ENCODE measurements at places on chromosomes 3 and 15.

DNA sequence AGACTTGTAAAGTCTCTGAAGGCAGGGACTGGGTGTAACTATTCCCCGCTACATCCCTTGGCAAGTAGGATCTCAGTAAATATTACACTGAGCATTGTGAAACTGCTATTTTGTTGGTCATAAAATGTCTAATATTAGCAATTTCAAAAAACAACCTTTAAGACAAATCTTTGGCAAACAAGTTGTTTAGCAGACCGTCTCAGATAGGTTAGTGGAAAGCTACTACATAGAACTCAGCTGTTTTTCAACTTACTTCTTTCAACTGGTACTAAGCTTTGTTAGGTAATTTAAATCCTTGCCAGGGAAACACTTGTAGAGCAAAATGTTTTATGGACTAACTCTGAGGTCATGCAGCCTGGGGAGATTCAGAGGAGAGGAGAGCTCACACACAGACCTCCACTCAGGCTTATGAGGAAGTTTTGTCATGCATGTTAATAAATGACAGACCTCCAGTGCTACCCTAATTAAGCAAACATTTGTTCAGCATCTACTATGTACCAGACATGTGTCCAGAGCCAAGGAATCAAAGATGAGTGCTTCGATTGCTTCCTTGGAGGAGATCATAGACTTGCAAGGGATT, 61.6 kb upstream of the STAC start:
- peak; percentile 89 for DNase-seq

GRCh38 chr3:53803816-53804695, 42.2 kb downstream of the CHDH start:
- peak; percentile 57 for DNase-seq

DNA sequence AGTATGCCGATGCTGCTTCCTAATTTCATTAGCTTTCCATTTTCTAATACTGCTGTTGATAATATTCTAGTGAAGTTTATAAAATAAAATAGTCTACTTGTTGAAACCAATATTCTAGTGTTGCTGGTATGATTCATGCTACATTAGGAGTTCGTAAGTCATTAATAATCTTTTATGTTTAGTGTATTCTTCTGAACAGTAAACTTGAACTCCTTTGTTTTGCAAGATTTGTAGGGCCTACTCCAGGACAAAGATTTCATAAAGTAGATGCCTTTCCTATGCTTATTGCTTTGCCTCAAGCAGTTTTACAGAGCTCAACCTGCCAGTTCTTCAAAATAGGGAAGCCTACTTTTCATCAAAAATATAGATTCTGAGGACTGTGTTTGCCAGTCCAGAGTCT, 111.5 kb downstream of the RSRC1 start:
- DNase-seq: peak; percentile 27

DNA sequence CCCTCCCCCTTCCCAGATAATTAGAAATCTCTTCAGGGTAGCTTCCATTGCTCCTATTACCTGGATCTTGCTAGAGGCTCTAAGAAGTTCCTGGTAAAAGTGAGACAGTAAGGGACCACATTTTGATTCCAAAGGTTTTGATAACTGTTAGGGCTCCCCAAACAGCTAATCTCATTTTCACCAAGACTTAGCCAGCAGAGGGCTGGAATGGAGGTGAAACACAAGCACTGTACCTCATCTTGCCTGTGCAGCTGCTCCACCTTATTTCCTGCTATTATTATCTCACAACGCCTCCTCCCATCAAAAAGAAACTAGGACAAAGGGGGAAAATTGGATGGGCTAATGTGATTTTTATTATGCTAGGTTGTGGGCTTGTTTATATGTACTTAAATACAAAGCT, 7.3 kb downstream of the SETD5 start:
- no peak for DNase-seq

- DNase-seq: no peak
Observed at GRCh38 chr15:41394924-41395323, 7.4 kb downstream of the NDUFAF1 start.

DNA sequence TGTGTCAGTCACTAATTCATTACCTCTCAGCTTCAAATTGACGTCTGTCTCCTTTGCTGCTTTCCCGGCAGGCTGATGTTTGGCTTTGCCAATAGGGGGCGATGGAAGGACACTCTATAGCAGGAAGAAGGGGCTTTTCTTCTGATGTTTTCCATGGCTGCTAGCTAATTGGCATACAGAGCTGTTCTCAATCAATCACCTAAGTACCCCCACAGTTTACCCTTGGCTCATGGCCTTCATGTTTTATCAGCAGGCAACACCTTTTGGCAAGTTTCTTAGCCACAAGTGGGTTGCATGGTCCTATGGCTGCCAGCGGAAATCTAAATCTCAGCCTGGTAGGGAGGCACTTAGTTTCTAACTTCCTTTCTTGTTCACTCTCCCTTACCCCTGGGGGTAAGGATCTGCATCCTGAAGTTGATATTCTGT, 45.0 kb downstream of the ESYT3 start:
- DNase-seq: peak; percentile 43

DNA sequence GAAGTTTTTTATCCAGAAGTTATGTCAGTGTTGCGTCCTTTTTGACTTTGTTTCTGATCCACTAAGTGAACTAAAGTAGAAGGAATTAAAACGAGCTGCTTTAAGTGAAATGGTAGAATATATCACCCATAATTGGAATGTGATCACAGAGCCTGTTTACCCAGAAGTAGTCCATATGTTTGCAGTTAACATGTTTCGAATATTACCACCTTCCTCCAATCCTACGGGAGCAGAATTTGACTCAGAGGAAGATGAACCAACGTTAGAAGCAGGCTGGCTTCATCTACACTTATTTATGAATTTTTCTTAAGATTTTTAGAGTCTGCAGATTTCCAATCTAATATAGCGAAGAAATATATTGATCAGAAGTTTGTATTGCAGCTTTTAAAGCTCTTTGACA, 57.6 kb downstream of the DNAH1 start:
- no peak for DNase-seq

DNA sequence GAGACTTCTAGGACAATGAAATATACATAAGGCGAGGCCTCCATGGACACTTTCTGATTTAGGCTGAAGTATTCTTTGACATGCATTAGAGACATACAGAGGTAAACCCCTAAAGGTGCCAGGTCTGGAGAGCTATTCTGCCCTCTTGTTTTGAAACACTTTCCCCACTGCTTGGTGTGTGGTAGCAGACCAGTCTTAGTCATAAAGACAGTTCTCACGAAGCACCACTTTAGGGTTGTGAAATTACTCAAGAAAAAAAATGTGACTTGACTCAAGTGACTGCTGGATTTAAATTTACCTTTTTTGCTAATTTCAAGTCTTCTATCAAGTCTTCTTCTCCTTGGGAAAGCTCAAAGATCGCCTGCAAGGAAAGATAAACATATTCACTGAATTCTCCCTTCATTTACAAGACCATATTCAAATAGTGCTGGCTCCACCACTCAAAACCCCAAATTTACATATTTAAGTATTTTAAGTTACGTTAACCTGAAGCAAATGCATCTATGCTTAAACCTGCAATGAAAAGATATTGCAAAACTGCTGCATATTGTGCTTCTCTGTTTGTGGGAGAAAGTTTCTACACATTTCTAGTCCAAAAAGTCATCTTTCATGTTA, 48.4 kb downstream of the ARHGEF3 start:
- DNase-seq: peak; percentile 79

DNA sequence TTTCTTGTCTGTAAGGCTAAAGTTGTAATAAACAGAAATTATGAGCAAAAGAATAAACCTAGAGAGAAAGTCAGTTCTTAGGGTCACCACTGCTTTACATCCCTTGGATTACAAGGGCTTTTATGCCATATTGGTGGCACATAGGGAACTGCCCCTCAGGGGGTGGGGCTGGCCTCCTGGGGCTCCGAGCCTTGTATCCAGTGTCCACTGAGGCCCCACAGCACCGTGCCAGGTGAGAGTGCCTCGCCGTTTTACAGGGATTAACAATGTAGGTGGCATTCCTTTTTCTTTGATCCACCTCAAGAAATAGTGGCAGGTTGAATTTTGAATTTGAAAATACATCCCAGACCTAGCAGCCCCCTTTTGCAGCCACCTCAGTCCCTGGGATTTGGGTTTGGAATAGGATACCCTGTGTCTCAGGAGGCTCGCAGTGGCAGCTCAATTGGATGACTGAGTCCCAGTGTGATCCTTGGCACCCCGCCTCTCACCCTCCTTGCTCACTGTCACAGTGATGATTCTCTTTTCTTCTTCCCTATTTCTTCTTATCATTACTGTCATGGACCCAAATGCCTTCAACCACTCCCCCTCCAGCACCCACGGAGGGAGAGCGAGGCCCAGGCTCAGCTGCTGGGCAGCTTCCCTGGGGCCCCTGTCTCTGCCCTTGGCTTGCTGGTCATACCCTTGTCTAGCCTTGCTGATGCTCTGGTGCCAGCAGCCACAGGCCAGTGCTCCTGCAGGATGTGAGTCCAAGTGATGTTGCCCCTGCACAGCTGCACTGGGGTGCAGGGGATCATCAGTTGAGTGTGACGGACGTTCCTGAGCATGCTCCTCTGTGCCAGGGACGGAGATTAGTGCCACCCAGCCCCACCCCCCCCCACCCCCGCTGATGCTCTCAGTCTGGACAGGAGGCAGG, 137.9 kb downstream of the DNAJB8 start:
- DNase-seq: no peak

- no peak for DNase-seq
Observed at GRCh38 chr3:32423534-32423933, 31.9 kb downstream of the CMTM7 start.

GRCh38 chr15:68553314-68553993, 25.3 kb upstream of the CORO2B start:
- DNase-seq: no peak

- no peak for DNase-seq
Observed at GRCh38 chr15:89500397-89501270, 4.3 kb upstream of the RHCG start.

DNA sequence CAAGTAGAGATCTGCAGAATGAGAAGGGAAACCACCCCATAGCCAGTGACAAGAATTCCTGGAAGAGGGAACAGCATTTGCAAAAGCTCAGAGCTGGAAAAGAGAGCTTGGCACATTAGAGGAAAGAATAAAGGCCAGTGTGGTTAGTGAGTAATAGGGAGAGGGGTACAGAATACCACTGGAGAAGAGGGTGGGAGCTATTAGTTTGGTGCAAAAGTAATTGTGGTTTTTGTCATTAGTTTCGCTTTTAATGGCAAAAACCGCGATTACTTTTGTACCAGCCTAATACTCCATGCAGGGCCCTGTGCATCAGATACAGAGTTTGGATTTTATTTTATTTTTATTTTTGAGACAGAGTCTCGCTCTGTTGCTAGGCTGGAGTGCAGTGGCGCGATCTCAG, 9.8 kb downstream of the SLC24A1 start:
- no peak for DNase-seq

- DNase-seq: peak; percentile 16
Observed at GRCh38 chr15:57320631-57321220, 55.6 kb upstream of the CGNL1 start.

GRCh38 chr15:93179072-93179471, 90.1 kb upstream of the RGMA start:
- DNase-seq: peak; percentile 8

DNA sequence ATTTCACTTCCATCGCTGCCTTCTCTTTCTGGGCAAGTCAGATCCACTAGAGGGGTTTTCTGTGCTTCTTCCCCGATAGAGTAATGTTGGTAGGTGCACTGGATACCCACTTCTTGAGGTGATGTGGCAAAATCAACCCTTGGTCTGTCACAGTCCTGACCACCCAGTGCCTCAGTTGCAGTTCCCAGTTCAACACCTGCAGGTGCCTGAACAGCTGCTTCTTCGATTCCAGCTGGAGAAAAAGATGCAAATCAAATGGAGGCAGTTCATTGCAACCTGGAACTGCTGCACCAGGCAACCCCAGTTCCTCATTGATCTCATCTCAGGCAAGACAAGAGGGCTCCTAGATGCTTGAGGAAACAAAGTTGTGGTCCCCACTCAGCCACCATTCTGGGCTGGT, 186.6 kb downstream of the UBE2E2 start:
- DNase-seq: no peak

DNA sequence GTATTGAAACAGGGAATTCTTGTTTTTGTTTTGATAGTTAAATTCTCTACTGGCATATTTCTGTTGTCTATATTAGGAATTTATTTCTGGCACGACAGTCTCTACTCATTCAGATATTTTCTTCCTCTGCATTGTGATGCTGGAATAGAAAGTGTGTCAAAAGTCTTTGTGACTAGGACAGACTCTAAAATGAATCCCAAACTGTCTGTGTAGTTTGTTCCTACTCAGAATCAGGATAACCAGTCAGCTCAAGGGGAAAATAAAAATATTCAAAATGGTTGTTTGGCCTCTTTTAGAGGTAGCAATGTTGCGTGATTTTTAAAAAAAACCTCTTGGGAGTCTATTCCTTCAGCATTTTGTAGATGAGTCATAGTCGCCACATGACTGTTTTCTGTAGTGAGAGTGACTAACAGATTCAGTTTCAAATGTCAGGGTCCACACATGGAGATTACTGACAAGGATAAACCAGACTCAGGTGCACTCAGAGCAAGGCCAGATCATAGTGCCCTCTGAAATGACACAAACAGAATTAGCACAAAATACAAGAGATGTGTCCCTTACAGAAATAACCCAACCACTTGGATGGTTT, 13.1 kb downstream of the SLC7A14 start:
- peak; percentile 86 for DNase-seq

- DNase-seq: no peak
Observed at GRCh38 chr15:40991355-40991754, 38.1 kb downstream of the CHAC1 start.

- DNase-seq: no peak
Observed at GRCh38 chr15:40451527-40452158, 10.9 kb downstream of the BAHD1 start.

GRCh38 chr3:183984127-183984740, 33.5 kb downstream of the ABCC5 start:
- no peak for DNase-seq

GRCh38 chr3:10550705-10551104, 45.3 kb upstream of the ATP2B2 start:
- no peak for DNase-seq

GRCh38 chr3:17259685-17260084, 374.9 kb downstream of the PLCL2 start:
- no peak for DNase-seq

GRCh38 chr3:52498137-52499054, 3.3 kb downstream of the STAB1 start:
- peak; percentile 72 for DNase-seq

DNA sequence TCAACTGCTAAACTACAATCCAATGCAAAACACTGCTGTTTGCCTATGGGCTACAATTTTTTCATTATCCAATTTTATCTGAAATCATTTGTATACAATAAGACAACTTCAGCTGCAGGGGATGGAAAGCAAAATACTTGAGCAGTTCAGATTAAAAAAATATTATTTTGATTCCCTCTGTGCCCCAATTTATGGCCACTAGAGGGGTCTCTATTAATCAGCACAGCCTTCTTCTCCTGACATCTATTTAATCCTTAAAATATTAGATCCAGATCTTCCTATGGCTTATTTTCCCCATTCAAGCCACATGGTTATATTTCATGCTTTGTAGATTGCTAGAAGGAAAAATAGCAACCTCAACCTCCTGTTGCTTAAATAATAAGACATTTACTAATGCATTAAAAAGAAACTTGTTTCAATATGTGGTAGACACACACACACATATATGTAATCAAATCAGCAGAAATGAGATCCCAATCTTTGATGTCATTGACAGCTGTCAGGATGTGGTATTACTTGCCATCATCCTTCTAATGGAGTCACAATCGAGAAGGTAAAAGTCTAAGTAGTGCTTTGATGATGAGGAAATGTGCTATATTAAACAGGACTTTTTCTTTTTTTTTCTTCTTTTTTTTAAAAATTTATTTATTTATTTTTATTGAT, 104.2 kb downstream of the P2RY1 start:
- no peak for DNase-seq

All from renal cortical epithelial cell (primary cell).